ENCODE measurements at places on chromosomes 1 and 21.

GRCh38 chr1:51025374-51025773 lies 55.3 kb downstream of the CDKN2C start:
- no peak for DNase-seq

DNA sequence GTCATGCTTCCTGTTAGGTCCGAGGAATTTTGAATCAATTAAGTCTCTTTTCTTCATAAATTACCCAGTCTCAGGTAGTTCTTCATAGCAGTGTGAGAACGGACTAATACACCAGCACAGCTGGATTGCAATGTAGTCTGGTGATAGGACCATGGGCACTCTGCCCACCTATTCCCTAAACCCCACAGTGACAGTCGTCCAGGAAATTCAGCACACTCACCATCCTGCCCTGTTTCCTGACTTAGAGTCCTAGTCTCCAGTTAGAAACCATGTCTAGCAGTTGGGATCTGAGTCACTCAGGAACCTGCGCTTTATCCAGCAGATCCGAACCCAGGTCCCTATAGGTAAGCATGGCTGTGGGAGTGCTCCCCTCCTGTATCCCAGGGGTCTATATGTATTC lies 149.3 kb upstream of the TNR start:
- DNase-seq: no peak

- DNase-seq: no peak
Measured at GRCh38 chr1:181101581-181102226, 13.2 kb downstream of the IER5 start.

GRCh38 chr21:45889256-45889655 lies 92.3 kb upstream of the COL6A1 start:
- no peak for DNase-seq

DNA sequence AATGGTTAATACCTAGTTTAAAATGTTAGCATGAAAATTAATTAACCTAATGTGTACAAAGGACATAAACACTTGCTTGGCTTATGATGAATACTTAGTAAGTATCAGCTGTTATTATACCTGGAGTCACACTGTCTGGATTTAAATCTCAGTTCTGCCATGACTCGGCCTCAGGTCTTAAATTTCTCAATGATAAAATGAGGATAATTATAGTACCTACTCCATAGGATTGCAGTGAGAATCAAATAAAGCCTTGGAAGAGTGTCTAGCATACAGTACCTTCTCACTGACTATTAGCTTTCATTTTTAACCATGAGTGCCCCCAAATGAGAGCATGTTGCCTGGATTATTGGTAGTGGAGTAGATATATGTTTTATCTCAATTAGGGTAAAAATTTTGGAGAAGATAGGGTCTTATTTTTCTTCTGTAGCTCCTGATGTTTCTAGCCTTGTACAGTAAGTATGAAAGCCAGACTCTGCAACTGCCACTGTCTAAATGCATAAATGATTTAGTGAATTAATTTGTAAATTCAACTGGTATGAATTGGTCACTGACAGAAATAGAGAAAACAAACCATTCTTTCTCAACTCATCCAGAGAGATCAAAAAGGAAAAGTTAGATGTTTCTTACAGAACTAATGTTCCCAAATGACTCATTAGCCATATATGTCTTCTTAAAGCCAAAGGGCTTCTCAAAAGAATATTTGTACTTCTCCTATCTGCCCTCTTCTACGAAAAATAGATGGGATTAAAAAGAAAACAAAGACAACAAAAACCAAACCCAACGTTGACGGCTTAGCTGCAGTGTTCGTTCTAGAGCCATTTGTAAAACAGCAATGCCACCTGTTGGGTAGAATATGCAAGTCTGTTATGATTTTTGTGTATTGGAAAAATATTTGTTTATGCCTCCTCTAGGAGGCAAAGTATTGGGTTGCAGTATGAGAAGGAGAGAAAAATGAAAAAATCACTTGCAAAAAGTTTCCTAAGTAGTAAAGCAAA lies 53.8 kb upstream of the MROH9 start:
- no peak for DNase-seq

DNA sequence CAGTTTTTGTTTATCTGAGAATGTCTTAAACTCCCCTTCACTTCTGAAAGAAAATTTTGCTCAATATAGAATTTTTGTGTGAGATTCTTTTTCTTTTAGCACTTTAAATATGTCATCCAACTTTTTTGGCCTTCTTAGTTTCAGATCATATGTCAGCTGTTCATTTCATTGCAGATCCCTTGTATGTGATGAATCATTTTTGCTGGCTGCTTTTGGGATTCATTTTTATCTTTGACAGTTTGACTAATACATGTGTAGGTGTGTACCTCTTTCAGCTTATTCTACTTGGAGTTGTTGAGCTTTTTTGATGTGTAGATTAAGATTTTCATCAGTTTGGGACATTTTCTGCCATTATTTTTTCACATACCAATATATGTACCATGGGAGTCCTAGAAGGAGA lies 156.8 kb downstream of the FASLG start:
- DNase-seq: no peak

DNA sequence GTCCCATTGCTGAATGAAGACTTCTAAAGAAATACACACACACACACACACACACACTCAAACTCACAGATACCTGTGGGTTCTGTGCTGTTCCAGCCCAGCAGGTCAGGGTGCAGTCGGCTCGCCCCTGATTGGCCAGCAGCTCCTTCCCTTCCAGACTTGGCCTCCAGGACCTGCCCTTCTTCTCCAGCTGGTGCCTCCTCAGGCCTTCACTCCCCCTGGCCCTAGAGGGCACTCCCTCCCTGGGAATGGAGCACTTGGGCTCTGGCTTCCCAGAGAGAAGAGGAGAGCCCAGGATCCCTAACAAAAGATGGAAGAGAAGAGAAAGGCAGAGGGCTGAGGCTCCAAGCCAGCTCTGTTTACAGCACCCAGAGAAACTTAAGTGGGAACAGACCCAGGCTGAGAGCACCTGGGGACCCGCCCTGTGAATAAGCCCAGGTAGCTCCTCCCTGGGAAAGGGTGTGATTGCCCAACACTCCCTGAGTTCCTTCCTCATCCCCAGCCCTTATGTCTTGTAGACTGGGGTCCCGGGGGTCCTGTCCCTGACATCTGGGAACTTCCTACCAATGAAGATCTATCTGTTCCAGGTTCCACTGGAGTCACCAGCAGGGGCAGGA lies at the start of gene PGLYRP3:
TSS of gene PGLYRP3 (minus strand) at position 383 of the 617 bp plus-strand sequence. CDS start 2,287 bp downstream, outside the sequence.
- no peak for DNase-seq

DNA sequence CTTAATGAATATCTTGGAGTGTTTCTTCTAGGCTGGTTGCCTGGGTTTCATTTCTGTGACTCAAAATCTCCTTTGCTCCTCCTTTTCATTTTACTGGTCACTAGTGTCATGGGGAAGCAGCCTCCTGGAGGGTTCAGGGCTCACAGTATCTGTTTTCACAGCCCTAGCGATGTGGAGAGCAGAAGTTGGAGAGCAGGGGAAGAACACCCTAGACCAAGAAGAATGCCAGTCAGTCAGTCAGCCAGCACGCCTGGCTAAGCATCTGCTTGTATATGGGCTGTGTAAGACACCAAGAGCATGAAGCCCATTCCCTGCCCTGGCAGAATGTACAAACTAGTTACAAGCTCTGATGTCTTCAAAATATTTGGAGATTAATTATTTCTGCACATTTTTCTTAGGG lies 7.9 kb downstream of the RXRG start:
- no peak for DNase-seq

DNA sequence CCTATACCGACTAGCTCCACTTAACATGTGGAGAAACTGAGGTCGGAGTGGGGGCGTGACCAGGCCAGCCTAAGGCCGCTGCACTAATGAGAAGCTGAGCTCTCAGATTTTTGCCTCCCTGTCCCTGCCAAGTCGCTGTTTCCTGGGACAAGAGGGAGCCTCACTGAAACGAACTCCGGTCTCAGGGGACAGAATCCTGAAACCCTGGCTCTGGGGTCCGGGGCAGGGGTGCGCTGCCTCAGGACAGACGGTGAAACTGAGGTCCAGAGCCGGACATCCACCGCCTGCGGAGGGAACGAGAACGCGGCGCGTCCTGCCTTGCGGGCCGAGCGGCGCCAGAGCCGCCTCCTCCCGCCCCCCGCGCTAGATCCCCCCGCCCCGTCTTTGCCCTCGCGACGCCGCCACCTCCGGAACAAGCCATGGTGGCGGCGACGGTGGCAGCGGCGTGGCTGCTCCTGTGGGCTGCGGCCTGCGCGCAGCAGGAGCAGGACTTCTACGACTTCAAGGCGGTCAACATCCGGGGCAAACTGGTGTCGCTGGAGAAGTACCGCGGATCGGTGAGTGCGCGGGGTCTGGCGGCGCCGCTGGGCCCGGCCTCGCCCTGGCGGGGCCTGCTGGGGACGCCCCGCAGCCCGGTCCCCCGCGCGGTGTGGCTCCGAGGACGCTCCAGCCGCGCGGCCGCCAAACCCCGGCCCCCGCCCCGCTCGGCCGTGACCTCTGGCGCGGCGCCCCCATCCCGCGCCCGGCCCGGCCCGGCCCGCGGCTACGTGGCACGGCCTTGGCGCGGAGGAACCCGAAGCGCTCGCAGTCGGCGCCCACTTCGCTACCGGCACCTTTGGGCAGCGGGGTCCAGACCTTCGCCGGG lies at the start of gene GPX7:
TSS of gene GPX7 (plus strand) at position 381 of the 865 bp plus-strand sequence. CDS start at position 420, 39 bp downstream.
- peak; percentile 40 for DNase-seq

DNA sequence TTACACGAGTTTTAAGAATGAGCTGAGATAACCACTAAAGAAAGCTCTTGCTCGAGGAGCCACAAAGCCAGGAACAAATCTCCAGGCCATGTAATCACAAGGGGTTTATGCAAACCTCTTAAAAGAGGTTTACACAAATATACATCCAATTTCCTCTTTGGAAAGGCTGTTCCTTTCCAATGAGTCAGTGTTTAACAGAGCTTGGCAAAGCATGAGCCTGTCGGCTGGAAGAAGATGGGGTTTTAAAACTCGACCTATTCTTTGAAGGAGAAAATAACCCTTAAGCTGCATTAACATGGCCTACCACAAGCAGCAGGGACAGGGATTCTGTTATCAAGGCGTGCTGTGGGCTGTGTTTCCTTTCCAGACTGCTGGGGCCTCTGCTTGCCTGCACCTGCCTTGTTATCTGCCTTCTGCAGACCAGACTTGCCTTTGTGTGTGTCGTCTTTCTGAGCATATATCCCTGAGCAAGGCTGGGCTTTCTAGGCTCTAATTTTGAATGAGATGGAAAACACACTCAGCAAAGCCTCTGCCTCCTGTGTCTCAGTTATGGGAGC lies 40.6 kb upstream of the CYP2J2 start:
- no peak for DNase-seq

- DNase-seq: no peak
Measured at GRCh38 chr1:18198260-18198659, 90.7 kb downstream of the IGSF21 start.

DNA sequence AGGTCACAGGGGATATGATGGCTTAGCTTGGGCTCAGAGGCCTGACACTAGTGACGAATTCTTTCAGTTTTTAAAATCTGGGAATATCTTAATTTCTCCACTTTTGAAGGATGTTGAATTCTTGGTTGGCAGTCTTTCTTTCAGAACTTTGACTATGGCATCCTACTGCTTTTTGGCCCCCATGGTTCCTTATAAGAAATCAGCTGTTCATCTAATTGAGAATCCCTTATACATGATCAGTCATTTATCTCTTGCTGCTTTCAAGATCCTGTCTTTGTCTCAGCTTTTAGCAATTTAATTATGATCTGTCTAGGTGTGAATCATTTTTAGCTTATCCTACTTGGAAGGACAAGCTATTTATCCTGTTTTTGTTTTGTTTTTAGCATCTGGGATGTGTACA lies 31.2 kb upstream of the F3 start:
- no peak for DNase-seq

DNA sequence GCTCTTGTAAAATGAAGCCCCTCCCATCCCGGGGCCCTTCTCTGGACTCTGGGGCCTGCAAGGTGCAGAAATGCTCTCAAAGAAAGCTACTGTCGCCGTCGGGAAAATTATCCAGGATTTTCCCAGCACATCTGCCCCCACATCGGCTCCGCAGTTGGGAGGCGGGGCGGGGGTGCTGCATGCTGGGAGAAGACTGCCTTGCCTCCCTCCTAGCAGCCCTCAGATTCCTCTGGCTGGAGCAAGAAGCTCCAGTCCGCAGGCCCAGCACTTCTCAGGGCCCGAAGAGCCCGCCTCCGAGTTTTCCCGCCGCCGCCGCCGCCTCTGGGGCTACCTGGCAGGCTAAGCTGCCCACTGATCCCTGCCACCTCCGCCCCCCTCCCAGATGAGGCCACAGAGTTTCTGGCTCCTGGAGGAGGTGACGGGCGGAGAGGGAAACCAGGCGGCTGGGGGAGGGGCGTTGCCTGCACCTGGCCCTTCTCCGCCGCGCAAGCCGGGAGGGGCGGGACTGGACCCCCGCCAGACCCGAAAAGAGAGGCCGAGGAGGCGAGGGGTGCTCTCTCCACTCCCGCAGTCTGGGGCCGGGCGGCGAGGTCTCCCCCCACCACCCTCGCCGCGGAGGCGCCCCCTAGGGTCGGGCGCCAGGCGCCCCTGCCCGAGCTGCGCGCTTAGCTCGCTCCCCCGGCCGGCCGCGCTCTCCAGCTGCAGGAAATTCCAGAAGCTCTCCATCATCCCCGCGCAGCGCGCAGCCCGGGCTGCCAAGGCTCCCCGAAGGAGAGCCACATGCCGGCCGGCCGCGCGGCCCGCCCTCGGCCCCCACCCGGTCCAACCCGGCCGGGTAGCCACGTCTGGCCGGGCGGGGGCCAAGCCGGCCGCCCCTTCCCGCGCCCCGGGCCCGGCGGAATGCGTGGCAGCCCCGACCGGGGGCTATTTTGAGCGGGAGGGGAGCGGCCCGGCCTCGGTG lies 28.8 kb downstream of the AHDC1 start:
- no peak for DNase-seq

GRCh38 chr1:222656391-222657155 lies 38.7 kb downstream of the MIA3 start:
- DNase-seq: no peak

GRCh38 chr1:20486457-20487235 lies 636 bp upstream of the CAMK2N1 start:
- no peak for DNase-seq

GRCh38 chr1:235854347-235854746 lies 12.4 kb downstream of the LYST start:
- no peak for DNase-seq

DNA sequence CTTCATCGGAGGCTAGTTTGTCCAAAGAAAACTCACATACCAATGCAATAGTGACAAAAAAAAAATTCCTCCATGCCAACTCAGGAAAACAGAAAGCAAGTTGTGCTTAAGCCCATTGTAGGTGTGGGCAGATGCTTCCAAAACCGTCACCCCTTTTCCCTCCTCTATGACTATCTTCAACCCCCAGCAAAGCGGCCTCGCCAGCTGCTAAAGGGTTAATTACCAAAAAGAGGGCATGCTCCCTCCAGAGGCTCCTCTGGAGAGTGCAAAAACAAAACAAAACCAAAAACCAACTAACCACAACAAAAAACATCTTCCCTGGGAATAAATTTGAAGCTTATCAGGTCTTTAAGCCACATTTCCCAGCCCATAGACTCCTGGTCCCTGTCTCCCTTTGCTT lies 1.2 kb downstream of the LMOD1 start:
- DNase-seq: no peak
